GF-D8 (cell line): ENCODE measurements at places on chromosomes 11 and 22.
A peak's percentile ranks its signal among the peaks of the same experiment; 100 is the strongest.

GRCh38 chr22:42901790-42902508, 44.9 kb upstream of the ARFGAP3 start:
- DNase-seq: no peak

- DNase-seq: no peak
Observed at GRCh38 chr11:29361369-29361768, 655.5 kb downstream of the KCNA4 start.

GRCh38 chr11:131580476-131580875, 210.1 kb downstream of the NTM start:
- DNase-seq: no peak

DNA sequence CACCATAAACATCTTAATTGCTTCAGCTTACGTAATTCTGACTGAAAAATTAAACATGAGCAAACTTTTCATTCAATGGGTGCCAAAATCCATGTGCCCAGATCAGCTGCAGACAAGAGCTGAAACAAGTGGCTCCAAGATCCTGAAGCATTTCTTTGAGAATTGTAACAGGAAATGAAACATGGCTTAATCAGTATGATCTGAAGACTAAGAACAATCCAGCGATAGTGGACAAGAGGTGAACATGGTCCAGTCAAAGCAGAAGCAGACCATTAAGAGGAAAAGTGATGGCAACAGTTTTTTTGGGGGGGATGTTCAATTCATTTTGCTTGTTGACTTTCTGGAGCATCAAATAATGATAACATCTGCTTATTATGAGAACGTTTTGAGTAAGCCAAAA, 1964.5 kb upstream of the RAG2 start:
- DNase-seq: no peak

DNA sequence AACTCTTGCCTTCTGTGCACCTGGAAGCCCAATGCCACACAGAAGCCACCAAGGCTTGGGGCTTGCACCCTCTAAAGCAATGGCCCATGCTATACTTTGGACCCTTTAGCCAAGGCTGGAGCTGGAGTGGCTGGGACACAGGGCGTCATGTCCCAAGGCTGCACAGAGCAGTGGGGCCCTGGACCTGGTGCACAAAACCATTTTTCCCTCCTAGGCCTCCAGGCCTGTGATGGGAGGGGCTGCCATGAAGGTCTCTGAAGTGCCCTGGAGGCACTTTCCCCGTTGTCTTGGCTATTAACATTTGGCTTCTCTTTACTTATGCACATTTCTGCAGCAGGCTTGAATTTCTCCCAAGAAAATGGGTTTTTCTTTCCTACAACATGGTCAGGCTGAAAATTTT, 20.6 kb upstream of the TMEM45B start:
- DNase-seq: no peak

DNA sequence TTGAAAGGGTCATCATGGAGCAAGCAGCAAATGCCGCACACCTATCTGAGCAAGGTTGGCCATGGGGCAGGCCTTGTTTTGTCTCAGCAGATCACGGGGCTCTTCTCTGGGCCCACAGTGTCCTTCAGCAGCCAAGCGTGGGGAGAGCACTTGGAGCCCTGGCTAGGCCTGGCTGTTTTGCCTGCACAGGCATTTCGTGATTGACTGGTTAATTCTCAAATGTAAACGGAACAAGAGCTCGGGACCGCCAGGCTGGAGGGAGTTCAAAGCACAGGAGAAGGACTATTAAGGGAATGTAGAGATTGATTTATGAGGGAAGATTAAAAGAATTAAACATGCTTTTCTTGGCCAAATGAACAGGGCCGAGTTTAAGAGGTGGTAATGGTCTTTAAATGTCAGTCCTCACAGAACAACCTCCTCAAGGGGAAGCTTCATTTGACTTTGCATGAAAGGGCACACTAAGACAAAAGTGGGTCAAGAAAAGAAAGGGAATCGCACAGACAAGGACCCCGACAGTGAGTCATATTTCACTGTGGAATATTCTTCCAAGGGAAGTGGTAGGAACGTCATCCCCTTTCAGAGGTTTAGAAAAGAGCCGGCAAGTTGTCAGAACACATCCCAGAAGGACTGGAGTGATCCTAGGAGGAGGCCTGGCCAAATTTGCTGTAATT, 20.7 kb downstream of the SPON1 start:
- no peak for DNase-seq

GRCh38 chr22:45472426-45472825, 30.3 kb upstream of the FBLN1 start:
- DNase-seq: no peak

GRCh38 chr11:33266393-33267215, 9.4 kb downstream of the HIPK3 start:
- no peak for DNase-seq

- no peak for DNase-seq
Observed at GRCh38 chr11:5809122-5809519, 397 bp downstream of the OR52N2 start.

- no peak for DNase-seq
Observed at GRCh38 chr11:74203966-74204365, 32.9 kb downstream of the PPME1 start.

- no peak for DNase-seq
Observed at GRCh38 chr11:2592559-2593392, 107.0 kb downstream of the KCNQ1OT1 start.

DNA sequence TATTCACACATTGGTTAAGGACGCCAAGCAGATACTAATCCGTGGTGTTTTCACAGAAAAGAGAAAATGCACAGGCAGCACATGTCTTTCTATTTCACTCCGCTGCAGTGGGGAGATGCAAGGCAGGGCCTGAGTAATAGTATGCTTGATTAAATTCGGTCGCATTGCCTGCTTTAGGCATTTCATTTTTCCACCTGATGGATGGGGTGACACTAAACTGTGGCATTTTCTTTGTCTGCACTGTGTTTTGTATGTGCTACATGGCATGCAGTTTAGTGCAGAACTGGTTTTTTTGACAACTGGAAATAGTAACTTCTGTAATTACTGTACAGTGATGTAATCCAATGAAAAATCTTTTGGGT, 94.9 kb downstream of the SLC17A6 start:
- no peak for DNase-seq

DNA sequence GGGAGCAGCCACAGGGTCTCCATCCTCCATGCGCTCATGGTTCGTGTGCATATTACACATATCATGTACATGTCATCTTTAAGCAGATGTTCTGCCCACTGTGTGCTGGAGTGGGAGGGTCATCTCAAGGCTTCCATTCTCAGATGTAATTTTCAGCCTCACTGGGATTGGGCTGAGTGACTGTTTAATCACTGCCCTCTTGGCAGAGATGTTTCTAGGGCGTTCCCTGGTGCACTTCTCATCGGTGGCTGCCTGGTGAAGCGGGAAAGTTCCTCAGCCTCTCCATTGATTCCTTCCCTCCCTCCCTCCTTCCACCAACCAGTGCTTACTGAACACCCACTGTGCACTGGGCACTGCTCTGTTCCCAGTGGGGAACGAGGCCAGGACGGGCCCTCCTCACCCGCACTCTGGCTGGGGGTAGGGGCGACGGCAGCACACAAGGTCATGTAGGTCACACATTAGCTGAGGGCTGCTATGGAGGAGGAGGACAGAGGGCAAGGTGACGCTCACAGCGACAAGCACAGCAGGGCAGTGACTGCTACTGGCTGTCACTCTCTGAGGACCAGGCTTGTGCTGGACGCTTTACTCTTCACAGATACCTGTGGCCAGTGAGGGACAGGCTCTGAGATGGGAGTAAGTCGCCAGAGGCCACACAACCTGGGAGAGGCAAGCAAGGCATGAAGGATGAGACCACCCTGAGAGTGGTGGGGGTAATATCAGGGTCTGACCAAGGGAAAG, 22.9 kb downstream of the GNAZ start:
- no peak for DNase-seq

DNA sequence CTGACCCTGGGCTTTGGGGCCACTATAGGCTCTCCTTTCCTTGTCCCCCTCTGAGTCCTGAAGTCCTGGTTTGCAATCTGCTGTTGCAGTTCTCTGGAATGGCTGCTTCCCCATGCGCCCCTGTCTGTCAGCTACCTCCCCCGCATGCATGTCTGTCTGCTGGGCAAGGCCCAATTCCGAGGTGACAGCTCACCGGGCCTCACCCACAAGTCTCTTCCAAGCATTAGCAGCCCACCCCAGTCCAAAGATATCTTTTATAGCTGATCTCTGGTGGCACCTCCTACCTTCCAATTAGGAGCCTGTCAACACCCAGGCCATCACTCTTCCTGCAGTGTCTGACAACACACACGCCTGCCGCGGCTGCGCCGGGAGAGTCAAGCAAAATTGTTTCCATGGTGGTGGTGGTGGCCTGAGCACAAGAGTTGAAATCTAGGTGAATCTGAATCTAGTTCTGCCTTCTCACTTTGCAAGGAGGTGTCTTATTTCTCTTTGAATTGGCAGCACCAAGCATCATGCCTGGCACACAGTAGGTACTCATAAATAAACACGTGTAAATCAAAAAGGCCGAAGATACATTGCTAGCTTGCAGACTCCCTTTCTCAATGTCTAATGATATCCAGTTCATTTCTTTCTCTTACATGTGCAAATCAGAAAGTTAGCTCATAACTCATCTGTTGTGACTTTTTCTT, 1.2 kb upstream of the LMO2 start:
- DNase-seq: peak; percentile 43

GRCh38 chr11:87778357-87778756, 396.9 kb downstream of the RAB38 start:
- DNase-seq: no peak

GRCh38 chr11:128938156-128938885, 4.3 kb downstream of the TP53AIP1 start:
- no peak for DNase-seq

DNA sequence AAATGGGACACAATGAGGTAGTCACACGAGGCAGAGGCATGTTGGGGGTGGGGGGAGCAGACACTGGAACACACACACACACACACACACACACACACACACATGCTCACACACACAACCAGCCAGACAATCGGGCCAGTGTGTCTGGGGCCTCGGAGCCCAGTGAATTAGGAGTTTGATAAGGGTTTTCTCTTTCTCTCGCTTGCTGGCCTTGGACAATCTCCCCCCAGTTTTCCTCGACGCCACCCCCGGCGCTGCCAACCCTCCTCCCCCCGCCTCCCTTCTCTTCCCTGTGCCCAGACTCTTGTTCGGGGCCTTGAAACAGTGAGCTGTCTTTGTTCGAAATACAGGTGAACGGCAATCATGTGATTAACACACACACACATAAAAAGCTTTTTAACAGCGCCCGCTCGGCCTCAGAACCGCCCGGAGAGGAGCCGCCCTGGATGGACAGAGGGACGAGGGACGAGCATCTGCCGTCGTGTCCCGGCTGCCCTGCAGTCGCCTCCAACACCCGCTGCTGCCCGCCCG, 1.5 kb upstream of the SOX10 start:
- no peak for DNase-seq

DNA sequence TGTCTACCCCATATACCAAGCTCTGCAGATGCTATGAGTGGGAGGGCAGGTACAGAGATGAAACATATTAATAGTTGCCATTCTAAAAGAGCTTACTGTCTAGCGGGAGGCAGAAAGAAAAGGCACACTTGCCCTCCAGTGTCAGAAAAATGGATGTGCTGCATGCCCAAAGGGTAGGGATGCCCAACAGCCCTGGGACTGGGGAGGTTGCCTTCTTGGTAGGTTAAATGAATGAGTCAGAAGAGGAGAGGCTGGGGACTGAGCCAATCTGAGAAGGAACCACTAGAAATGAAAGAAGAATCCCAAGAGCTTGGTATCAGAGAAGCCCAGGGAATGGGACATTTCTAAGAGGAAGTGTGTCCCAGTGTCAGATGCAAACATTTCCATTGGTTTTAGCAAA, 1.2 kb downstream of the BIRC3 start:
- DNase-seq: no peak

- no peak for DNase-seq
Observed at GRCh38 chr11:8030526-8031247, 43.5 kb downstream of the EIF3F start.

DNA sequence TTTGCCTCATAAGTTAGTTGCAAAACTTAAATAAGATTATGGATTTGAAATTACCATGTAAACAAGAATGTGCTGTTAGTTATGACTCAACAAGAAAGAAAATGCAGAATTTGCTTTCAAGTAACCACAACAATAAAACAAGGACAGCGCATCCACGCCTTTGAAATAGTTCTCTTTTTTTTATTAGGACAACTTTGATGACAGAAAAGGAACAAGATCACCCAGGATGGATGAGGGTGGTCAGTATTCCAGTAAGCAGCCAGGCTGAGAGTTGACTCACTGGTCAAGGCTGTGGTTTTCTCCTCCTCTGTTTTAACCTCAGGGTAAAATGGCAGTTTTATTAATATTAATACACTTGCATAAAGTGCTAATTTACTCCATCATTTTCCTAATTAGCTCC, 544.4 kb downstream of the OPCML start:
- no peak for DNase-seq

DNA sequence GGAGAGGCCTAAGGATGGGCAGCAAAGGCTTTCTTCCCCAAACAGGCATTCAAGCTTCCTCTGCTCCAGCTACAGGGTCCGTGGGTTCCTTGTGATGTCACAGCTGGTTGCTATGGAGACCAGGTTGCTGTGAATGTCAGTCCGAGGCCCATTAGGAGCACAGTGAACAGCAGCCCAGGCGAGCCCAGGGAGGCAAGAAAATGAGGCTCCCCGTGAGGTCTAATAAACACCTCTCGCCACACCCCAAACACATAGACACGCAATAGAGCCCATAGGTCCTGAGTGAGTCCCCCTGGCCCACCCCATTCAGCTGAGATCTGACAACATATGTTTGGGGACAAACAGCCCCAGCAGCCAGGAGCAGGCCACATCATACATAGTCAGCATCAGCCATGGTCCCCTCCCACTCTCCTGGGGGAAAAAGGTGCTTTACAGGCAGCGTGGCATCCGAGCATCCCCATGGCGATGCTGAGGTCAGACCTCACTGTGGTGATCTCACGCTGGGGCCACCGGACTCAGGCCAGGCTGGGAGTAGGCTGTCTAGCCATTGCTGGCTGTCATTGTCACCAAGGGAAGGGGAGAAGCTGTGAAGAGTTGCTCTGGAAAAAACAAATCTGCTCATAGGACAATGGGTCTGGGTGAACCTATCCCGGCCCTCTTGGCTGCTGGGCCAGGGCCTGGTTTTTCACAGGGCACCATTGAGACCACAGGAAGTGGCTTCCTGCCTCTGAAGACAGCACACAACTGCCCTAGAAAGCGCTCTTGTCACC, 23.1 kb upstream of the TP53I11 start:
- DNase-seq: no peak

DNA sequence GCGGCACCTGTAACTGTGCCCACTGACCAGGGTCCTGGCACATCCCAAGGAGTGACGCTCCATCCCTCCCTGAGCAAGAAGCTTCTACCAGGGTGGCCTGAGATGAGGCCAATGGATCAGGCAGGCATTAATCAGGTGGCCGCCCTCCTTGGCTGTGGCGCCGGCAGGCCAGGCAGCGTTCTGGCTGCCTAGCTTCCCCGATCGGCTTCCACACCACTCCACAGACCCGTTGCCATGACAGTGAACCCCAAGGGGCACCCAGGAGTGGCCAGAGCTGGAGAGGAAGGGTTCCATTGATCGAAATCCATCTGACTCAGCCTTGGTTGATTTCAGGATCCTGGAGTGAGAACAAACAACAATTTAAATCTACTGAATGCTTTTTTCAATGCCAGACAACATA, 20.5 kb downstream of the LRRC55 start:
- no peak for DNase-seq
